Activated CD4-positive, alpha-beta T cell treated with anti-CD3 and anti-CD28 coated beads, Interleukin-2, amount 50 U/mL, for 24 hours (primary cell): ENCODE measurements at places on chromosomes 1 and 21.

- DNase-seq, result no peak
These were observed 450.6 kb upstream of the CAMK1G start for GRCh38 chr1:209132736-209133467.

- DNase-seq, result no peak
These were observed 42.9 kb upstream of the RCAN3 start for GRCh38 chr1:24459551-24460266.

DNA sequence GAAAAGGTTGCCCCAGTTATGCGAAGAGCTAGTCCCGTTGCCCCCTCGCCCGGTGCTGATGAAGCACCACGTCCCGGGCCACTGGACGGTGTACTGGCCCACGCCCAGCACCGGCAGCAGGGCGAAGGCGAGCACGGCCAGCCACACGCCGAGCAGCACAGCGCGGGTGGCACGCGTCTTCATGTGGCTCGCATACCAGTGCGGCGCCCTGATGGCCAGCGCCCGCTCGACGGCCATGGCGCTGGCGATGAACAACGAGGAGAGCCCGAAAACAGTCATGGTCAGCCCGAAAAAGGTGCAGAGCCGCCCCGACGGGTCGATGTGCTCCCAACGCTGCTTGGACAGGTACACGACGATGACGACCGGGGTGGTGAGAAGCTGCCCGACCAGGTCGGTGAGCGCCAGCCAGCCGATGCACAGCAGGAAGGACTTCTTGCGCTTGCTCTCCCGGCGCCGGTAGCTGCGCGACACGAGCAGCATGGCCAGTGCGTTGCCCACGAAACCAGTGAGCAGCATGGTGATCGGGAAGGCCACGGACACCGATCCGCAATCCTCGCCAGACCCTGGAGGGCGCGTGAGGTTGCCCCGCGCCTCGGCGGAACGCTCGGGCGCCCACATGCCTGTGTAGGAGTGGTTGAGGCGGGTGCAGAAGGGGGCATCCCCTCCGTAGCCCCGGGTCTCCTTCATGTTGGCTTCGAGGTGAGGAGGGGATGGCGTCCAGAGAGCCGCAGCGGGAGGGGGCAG, 553 bp downstream of the PTGER3 start:
- DNase-seq, result no peak

GRCh38 chr1:65267271-65267670, 42.1 kb upstream of the DNAJC6 start:
- no peak for DNase-seq

DNA sequence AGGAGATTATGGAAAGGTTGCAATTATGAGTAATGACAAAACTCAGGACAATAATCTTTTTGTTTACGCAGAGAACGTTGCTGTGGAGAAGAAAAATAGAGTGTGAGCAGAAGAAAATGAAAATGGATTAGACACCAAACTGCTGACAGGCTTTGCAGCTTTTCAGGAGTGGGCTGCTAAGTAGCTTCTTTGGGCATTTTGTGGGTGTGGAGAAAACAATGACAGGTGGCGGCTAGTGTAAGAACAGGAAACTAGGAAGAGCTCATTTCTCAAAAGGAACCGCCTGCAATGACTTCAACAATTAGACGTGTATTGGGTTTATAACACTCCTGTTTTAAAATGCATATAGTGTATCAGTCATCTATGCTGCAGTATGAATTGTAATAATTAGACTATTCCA, 18.3 kb upstream of the PALMD start:
- DNase-seq, result no peak

DNA sequence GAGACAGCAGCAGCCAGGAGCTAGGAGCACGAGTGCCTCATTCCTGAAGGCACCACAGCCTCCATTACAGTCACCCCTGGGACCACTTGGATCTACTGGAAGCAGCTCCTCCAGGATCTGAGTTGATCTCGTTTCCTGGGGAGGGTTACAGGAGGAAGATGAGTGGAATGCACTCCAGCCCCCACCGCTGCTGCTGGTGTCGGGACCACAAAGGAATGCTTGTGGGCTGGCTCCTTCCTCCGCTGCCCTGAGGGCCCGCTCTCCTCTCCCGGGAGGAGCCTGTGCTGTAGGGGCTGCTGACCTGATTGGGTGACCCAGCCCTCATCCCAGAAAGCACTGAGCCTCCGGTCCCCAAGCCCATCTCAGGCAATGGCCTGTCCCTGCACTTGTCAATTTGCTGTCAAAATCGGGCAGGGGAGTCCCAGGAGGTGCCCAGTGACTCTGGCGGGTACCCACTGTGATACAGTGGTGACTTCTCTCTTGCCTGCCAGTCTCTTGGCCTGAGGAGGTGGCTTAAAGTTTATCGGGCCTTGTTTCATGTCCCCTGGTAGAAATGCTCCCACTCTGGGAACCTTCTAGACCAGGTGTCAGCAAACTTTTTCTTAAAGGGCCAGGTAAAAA, 23.1 kb downstream of the IL10RB start:
- no peak for DNase-seq

DNA sequence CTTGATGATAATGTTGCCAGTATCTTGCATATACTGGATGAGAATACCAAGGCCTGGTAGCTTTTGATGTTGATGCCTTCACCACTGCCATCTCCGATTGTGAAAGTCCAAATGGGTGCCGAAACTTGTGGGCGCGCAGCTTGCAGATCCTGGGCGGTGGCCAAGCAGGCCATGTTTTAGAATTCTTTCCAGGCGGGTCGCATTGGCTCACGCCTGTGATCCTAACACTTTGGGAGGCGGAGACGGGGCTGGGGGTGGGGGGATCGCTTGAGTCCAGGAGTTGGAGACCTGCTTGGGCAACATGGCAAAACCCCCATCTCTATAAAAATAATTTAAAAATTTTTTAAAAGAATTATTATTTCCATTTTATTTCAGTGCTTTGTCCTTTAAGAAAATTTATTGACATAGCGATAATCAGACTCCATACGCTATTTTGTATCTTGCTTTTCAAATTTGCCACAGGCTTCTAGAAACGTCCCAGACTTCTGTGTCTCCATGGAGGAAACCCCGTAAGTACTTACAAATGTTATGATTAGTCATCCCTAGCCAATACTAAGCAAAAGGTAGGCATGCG, 592 bp upstream of the ZNF326 start:
- no peak for DNase-seq

DNA sequence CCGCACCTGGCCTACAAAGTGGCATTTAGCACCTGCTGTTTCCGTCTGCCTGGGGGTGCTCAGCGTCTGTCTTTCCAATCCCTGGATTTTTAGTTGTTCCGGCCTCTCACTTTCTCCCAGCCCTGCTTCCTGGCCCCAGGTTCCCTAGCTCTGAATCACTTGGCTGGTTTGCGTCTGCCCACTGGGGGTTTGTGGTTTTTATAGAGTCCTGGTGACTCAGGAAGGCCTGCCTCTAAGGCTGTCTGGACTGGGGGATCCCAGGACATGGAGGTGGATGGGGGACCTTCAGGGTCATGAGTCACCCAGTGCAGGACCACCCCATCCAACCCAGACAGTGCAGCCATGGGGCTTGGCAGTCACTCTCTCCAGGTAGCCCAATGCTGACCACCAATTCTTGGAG, 53.5 kb downstream of the MRPL37 start:
- DNase-seq, result no peak

DNA sequence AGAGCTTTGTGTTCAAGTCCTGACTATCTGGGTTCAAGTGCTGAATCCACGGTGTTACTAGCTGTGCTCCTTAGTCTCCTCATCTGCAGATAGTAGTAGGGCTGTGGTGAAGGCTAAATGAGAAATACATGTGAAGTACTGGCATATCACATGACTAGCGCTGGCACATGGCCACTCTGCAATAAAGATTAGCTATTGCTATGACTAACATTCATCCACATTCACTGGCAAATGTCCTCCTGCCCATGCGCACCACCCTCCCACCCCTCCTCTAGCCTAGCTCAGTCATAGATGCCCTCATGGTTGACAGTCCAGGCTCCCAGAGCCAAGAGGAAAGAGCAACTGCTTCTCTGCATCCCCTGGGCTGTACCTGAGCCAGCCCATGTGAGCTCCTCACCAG, 8.5 kb upstream of the COL8A2 start:
- no peak for DNase-seq

GRCh38 chr1:162905174-162906158, 44.5 kb upstream of the CCDC190 start:
- DNase-seq, result no peak

GRCh38 chr1:214327514-214327913, 46.6 kb downstream of the SMYD2 start:
- DNase-seq, result no peak

GRCh38 chr1:228150461-228151179, 890 bp downstream of the GJC2 start:
- no peak for DNase-seq

DNA sequence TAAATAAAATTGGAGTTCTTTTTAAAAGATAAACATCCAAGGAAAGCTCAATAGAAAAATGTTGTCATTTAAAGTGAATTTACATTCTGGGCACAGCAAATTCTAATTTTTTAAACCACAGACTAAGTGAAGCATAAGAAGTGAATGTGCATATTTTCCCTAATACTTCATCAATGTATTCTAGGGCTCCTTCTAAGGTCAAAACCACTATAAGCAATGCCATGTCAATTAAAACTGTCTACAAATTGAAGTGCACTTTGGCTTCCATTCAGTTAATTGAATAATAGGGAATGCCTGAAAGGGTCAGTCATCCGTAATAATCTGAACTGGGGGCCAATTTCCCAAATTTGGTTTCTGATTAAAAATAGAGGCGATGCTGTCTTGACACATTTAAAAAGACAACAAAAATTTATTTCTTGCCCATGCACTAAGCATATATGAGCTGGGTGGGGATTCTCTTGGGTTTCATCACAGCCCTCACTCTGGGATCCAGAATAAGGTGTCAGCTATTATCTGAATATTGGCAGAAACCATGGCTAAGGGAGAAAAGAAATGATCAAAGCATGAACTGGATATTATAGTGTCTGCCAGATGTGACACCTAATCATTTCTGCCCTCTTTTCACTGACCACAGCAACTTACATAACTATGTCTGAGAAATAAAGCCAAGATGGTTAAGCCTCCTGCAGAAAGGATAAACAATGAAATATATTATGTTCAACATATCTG, 660.6 kb upstream of the B3GALT2 start:
- DNase-seq, result no peak

DNA sequence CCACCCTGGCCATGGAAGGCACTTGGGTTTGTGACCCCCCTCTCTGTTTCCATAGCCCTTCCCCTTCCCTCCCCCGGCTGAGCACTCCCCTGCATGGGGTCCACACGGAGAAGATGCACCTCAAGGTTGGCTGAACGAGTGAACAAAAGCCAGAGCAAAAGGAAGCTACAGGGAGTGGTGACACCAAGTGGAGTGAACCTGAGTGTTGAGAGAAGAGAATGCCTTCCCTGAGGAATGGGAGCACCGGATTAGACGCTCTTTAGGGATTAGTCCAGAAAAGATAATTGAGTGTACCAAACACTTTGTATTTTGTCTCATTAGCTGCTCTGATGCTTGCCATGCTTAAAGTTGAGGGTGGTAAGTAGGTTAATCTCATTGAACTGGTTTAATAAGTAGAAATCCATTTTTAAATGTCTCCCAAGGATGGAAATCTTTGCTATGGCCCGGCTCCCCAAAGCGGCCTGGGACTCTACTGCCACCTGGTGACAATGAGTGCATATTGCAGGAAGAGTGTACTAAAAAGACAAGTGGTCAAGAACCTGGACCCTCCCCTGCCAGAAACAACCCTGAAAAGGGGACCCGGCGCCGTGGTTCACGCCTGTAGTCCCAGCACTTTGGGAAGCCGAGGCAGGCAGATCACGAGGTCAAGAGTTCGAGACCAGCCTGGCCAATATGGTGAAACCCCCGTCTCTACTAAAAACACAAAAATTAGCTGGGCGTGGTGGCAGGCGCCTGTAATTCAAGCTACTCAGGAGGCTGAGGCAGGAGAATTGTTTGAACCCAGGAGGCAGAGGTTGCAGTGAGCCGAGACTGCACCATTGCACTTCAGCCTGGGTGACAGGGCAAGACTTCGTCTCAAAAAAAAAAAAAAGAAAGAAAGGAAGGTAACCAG, 150.6 kb upstream of the ZC3H12A start:
- DNase-seq, result peak; percentile 3

DNA sequence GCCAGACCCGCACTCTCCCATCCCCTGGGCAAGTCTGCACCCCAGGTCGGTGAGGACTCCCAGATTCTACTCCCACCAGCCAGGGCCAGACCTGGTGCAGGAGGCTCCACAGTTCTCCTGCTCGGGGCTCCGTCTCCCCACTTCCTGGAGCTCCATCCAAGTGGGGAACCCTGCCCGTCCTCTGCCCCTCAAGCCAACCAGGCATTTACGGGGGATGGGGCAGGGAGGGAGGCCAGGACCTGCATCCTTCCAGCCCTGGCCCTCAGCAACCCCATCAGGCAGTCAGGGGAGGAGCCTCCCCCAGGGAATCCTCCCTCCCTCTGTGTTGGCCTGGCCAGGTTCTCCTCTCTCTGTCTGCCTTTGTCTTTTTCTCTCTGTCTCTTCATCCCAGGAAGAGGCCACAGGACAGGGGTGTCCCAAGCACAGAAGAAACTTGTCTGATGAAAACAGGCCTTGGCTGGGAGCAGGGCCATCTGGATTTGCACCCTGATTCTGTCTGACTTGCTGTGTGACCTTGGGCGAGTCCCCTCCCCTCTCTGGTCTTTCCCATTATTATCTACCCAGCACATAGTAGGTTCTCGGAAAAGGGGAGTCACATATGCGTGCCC, 18.5 kb upstream of the EPHA2 start:
- no peak for DNase-seq

- DNase-seq, result no peak
These were observed 6.9 kb upstream of the REG4 start for GRCh38 chr1:119818181-119818580.
